Mucosa of gallbladder (tissue), 1 donor: ENCODE measurements at places on chromosomes 12 and 14. TPM values are rescaled to one million over a fixed set of nuclear protein-coding genes. Genes with fewer than 3 reads are reported as not detected.

The KNTC1 gene
- 7.2 TPM for total RNA-seq

The RPS6KA5 gene
- total RNA-seq, result 7.1 TPM

The RAD52 gene
- total RNA-seq, result 23.6 TPM

The CSRP2 gene
- 53.7 TPM for total RNA-seq

The TAS2R8 gene
- not detected for total RNA-seq

The L3HYPDH gene
- 17.9 TPM for total RNA-seq

The AQP6 gene
- total RNA-seq, result 0.32 TPM

The RERG gene
- total RNA-seq, result 5.9 TPM

The MCRS1 gene
- 64.5 TPM for total RNA-seq

The NELL2 gene
- total RNA-seq, result 12.5 TPM

The RHEBL1 gene
- 0.29 TPM for total RNA-seq

The SRRM4 gene
- 0.03 TPM for total RNA-seq

The CLEC4C gene
- not detected for total RNA-seq

The OR4K14 gene
- not detected for total RNA-seq

The TMEM229B gene
- total RNA-seq, result 33.2 TPM

The ADAMTS20 gene
- total RNA-seq, result not detected

The KRT1 gene
- 2.9 TPM for total RNA-seq
